Activated naive CD8-positive, alpha-beta T cell treated with anti-CD3 and anti-CD28 coated beads, Interleukin-2, amount 10 ng/mL, durations not matched to agents 7 days and 5 days (primary cell): ENCODE measurements at places on chromosomes 7 and 10. TPM values are rescaled to one million over a fixed set of nuclear protein-coding genes. Genes with fewer than 3 reads are reported as not detected.

DNA sequence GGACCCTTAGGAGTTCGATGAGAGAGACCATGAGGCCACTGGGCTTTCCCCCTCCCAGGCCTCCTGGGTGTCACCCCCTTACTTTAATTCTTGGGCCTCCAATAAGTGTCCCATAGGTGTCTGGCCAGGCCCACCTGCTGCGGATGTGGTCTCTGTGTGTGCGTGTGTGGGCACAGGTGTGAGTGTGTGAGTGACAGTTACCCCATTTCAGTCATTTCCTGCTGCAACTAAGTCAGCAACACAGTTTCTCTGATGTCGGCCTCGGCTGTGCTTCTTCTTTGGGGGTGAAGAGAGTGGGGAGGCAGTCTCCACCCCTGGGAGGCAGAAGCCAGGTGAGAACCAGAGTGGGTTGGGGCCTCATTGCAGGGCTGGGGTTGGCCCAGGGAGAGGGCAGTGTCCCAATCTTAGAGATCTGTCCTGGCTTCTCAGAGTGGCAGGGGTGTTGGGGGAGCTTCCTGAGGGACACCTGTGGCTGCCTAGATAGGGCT lies 1.5 kb downstream of the PVRIG start:
- DNase-seq, result peak; percentile 82

The OR6V1 gene
- not detected for total RNA-seq

DNA sequence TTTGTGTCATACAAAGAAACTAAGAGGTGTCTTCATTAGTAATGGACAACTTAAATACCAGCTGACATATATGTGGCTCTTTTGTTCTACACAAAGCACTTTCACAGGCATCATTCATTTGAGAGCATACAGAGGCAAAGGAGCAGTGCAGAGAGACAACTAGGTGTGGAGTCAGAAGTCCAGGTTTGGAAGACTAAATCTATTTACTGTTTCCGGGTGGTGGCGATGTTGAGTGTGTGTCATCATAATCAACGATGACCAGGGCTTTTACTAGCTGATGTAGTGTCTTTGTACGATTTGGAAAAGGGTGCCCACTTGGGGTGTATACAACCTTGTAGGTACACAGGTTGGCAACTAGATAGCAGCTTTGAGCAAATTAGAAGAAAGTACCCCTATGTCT lies 195.5 kb upstream of the CCDC6 start:
- no peak for DNase-seq

The NPSR1 gene
- total RNA-seq, result not detected

DNA sequence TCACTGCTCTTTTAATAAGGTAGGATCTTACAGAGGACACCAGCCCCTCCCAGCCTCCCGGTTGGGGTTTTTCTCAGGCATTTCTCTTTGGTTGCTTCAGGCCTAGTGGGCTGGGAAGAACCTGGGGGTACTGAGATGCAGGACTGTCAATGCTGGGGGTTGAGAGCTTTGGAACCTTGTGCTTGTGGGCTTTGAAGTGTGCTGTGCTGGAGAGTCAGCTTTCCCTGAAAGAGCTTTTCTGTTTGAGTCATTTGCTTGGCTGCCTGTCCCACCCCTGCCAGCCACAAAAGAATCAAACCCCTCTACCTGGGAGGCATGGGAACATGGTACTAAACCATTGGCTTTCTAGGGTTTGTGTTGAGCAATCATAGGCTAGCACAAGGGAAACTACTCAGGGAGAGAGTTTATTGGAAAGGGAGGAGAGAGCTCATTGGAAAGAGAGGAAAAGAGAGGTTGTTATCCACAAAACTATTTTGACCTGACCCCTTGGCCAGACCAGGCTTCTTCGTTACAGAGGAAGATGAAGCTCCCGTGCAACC lies 1.4 kb downstream of the SCD start:
- no peak for DNase-seq

- DNase-seq, result no peak
These were observed 31.6 kb upstream of the WAPL start for GRCh38 chr10:86553213-86553612.

DNA sequence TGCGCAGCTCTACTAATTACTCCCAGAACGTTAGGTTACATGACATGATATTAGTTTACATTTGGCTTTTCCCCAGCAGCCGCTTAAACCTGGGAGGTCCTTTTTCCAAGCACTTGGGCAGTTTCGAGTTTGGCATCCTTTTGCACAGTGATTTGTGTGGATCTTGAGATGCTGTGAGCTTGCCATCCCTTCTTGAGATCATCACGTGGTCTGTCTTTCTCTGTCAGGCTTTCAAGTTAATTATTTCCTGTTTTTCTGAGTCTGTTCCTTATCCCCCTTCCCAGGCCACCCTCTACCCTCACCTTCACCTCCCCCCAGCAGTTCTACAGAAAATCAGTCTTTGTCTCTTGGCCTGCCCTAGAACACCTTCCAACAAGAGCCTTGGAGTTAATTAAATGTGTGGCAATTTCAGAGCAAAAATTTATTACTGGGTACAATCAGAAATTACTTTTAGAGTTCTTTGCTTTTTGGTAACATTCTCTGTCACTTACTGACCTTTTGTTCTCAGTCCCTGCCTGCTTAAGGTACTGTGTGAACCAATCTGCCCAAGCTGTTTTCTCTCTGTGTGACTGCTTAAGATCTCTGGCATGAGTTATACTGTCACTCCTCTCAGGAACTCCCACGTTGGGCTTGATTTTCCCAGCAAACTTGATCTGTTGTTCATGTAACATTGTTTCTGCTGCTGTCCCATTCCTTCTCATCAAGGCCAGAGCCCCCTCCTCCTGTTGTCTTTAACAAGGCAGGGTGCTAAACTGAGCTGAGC lies 3.1 kb upstream of the SLF2 start:
- DNase-seq, result no peak
